Chondrocyte (in vitro differentiated cells): ENCODE measurements at places on chromosomes 6 and 20. TPM values are rescaled to one million over a fixed set of nuclear protein-coding genes. Genes with fewer than 3 reads are reported as not detected.

DNA sequence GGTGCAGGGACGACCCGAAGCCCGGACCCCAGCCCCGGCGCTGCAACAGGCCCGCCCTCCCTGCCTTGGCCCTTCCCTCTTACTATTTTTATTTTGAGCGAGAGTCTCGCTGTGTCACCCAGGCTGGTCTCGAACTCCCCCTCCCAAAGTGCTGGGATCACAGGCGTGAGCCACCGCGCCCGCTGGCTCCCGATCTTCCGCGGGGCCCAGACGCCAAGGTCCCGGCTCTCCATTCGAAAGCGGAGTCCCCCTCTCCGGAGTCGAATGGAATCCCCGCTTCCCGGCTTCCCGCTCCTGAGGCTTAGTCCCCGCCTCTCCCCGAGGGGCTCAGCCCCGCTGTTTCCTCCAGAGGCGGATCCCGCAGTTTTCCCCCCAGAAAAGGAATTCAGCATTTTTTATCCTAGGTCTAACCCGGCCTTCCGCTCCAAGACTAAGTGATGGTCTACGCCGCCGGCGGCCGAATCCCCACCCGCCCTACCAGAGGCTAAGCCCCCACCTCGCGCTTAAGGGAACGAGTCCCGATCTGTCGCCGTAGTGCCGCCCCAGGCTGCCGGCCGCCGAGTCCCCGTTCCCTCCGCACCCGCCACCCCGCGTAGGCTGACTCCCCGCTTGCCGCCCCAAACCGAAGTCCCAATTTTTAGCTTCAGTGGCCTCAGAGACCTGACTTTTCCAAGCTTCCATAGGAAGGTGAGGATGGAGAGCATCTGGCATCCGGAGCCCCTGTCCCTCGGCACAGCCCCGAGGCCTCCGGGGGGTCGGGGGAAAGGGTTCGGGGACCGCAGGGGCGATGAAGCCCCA, 11.5 kb upstream of the TMC2 start:
- DNase-seq = no peak
- no peaks in the 10 kb centered on the region for H3K36me3 ChIP-seq
- peak overlapping the region; percentile 93 for H3K4me3 ChIP-seq
- peak overlapping the region; percentile 90 for H3K27ac ChIP-seq
- peaks cover 18% of the 10 kb centered on the region for H3K27me3 ChIP-seq

DNA sequence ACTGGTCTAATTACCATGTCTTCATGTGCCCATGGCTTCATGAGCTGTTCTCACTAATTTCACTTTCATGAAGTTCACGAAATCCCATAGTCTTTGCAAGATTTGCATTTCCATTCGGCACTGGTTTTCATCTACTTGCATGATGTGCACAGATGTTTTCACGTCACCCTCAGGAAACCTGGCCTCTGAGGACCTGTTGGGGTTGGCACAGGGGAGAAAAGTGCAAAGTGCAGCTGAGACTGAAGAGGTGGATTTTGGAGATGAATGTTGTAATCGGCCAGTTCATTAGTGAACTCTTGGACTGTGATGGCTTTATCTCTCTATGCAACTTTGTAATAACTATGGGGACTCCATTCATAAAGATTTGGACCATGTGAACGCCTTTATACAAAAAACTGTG, 80.2 kb upstream of the SULF2 start:
- H3K4me1 ChIP-seq = no peaks in the 10 kb centered on the region
- no peak for DNase-seq
- peaks cover 44% of the 10 kb centered on the region for H3K27me3 ChIP-seq
- no peak overlapping the region for H3K27ac ChIP-seq
- H3K4me3 ChIP-seq = no peak overlapping the region

GRCh38 chr6:144479991-144480390, 194.9 kb downstream of the UTRN start:
- H3K36me3 ChIP-seq = peaks cover 19% of the 10 kb centered on the region
- no peak for DNase-seq
- H3K4me1 ChIP-seq = peaks cover 31% of the 10 kb centered on the region

DNA sequence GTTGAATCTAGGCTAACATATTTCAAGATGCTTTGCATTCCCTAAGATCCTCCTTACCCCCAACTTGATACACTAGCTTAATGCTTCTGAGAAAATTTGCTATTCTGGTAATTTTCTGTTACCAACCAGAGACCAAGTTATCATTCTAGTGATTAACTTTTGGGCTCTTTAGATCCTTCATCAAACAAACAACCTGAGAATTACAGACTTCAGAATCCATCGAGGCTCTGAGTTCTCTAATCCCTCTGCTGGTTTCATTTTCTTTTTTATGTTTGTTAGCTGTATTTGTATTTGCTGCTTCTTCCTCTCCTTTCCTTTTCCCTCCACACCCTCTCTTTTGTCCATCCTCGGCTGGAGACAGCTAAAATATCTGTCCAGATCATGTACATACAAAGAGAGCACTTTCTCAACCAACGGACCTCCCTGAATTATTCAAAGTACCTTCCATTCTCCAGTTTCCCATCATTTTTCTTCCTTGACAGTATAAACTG, 98.7 kb upstream of the RIPOR2 start:
- peaks cover 7% of the 10 kb centered on the region for H3K4me1 ChIP-seq
- no peak overlapping the region for H3K27ac ChIP-seq
- DNase-seq = no peak
- H3K4me3 ChIP-seq = no peak overlapping the region
- H3K36me3 ChIP-seq = no peaks in the 10 kb centered on the region

FAM83D gene
- 1.5 to 4.8 TPM (median 4.5 TPM) in 3 replicates for total RNA-seq

TPBG gene
- total RNA-seq = 10.6 to 11.9 TPM (median 11.2 TPM) in 3 replicates

ZSWIM3 gene
- 3.4 to 4.9 TPM (median 3.9 TPM) in 3 replicates for total RNA-seq

SIRPB2 gene
- total RNA-seq = not detected in 3 replicates
